ENCODE measurements at places on chromosomes 13 and 19.

DNA sequence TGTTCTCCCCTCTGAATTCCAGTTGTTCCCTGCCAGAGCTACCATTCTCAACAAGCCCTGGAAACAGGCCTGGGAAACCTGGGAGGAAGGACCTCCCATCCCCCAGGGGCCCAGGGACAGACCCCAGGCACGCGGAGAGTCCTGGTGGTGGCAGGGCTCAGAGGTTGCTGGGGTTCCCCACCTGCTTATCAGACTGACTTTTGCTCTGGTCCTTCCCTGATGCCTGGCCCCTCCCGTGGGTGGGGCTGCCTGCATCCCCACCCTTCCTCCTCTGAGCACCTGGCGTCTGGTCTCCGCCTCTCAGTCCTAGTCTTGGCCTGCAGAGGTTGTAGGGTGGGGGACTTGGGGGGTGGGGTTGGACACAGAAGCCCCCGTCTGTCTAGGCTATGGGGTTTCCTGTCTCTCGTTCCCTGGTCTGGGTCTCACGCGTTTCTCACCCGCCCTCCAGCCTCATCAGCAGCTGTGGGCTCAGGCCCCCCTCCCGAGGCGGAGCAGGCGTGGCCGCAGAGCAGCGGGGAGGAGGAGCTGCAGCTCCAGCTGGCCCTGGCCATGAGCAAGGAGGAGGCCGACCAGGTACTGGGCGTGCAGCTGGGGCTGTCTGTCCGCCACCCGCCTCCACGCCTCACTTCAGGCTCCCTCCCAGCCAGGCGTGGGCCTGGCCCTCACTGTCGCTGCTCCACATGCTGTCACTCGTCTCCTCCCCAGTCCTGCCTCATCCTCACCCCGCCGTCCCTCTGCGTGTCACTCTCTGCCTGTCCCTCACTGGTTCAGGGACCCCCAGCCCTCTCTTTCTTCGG lies 13.6 kb downstream of the EPN1 start:
- DNase-seq: no peak

- DNase-seq: no peak
Observed at GRCh38 chr19:51511353-51511752, 9.8 kb upstream of the SIGLEC12 start.

DNA sequence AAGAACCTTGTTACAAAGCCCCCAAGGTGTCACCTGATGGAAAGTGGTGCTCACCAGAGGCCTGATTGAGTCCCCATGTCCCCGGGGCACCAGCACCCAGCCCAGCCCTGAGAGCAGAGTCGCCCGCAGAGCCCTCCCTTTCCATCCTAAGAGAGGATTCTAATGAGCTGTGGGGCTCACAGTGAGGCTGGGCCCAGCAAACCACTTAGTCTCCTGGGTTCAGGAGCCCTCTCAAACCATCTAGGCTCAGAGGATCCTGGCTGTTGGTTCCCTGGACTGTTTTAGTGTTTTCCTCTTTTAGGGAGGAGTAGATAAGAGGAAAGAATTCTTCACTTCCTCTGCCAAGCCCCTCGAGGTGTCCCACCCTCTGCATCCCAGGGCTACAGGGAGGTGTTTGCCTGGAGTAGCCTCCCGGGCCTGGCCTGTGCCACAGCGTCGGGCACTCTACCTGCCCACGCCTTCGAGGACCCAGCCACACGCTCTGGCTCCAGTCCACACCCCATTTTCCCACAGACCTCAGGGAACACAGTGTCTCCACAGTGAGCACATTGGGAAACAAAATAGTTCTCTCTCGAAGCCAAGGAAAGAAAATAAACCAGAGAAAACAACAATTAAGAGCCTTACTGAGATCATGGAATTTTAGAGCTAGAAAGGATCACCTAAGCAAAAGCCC lies 34.4 kb downstream of the DHRS12 start:
- no peak for DNase-seq

DNA sequence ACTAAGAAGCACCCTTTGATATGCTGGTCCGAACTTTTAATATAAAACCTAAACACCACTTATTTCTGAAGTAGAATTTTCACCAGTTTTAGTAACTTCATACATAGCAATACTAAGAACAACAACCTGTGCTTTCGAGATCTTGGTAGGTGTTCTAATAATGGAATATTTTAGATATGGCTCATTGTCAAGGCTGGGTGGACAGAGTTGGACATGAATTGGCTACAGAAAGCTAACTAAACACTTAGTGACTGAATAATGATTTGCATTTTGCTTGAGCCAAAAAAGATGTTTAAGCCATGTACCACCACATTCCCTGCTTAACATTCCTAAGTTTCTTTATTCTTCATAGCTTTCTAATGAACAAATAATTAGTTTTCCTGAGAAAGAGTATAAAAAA lies 344.3 kb upstream of the SGCG start:
- no peak for DNase-seq

DNA sequence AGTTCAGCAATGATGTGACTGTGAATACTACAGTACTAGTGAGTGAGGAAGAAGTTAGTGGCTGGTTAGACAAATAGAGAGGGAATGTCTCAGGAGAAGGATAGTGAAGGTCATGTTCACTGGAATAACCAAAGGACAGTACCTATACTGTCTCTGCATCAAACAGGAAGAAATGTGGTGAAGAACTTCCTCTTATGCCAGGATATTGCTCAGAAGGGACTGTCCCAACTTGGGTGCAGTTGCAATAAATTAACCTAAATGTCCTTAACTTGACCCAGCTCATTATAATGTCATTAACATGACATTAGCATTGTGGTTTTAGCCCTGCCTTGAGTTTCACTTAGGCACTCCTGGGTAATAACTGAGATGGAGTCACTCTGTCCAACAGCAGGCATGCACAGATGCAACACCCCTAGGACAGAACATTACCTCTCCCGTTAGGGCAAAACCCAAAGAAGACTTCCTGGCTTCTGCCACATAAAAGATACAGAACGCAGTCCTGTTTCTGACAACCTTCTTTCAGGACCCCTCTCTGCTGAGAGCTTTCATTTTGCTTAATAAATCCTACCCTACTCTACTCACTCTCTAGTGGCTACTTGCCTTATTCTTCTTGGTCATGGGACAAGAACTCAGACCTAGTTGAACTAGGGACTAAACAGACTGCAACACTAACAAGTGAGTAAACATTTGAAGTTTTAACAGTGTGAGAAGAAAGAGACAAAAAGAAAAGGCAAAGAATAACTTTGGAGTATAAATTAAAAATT lies 1591.6 kb upstream of the MIR17HG start:
- no peak for DNase-seq

DNA sequence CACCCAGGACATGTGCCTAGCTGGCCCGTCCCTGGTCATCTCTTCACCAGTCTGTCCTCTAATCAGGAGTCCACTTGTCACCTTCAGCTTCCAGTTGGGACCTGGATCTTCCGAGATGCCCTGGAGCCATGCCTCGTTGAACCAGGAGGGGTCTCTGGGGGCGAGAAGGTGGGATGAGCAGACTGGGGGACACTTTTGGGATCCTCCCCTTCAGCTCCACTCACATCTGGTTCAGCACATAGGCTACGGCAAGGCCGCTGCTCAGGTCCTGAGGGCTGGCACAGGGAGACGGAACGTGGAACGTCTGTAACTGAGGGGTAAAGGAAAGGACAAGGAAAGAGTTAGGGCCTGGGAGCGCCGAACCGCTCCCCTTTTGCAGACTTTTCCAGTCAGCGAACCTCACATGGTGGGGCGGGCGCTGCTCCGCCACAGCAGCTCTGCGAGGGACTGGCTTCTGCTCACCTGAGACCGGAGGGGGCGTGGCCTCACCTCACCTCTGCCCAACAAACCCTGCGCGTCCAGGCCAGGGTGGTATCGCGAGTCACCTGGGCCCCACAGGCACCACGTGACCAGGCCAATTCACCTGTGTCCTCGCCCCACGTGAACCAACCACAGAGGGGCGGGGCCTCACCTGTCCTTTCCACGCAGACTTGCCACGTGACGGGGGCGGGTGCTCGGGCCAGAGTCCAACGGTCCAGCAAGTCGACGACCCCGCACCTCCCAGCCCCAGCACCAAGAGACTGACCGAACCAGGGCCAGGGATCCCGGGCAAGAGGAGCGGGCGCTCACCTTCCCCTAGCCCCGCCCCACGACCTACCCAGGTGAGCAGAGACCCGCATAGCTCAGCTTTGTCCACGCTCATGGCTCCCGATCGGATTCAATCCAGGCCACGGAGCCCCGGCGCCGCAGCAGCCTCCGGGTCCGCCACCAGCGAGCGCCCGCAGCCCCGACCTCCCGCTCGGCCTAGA lies at the start of gene HOOK2:
Gene HOOK2, minus strand, starts transcription at position 965 of the 968 bp plus-strand sequence. Its CDS starts 103 bp downstream, at position 862.
- DNase-seq: no peak

DNA sequence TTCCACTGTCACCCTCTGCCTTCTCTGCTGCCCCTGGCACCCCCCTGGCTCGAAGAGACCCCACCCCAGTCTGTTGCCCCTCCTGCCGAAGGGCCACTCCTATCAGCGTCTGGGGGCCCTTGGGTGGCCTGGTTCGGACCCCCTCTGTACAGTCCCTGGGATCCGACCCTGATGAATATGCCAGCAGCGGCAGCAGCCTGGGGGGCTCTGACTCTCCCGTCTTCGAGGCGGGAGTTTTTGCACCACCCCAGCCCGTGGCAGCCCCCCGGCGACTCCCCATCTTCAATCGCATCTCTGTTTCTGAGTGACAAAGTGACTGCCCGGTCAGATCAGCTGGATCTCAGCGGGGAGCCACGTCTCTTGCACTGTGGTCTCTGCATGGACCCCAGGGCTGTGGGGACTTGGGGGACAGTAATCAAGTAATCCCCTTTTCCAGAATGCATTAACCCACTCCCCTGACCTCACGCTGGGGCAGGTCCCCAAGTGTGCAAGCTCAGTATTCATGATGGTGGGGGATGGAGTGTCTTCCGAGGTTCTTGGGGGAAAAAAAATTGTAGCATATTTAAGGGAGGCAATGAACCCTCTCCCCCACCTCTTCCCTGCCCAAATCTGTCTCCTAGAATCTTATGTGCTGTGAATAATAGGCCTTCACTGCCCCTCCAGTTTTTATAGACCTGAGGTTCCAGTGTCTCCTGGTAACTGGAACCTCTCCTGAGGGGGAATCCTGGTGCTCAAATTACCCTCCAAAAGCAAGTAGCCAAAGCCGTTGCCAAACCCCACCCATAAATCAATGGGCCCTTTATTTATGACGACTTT lies 2.0 kb downstream of the ZFP36 start:
- DNase-seq: no peak

DNA sequence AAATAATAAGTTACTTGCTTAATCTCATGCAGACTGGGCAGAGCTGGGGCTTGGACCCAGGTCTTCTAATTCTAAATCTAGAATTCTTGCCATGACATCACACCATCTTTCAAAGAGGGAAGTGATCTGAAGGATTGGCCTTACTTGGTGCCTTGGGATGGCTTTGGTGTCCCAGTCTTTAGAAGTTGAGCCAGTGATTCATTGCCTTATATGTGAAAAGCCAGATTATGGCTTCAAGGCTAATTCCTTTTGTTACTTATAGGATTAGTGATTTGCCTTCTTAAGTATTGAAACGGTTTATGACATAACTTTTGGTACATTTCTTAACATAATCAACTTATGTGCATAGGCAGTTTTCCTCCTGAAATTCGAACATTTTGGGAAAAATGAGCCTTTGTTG lies 14.9 kb downstream of the COG3 start:
- DNase-seq: no peak

DNA sequence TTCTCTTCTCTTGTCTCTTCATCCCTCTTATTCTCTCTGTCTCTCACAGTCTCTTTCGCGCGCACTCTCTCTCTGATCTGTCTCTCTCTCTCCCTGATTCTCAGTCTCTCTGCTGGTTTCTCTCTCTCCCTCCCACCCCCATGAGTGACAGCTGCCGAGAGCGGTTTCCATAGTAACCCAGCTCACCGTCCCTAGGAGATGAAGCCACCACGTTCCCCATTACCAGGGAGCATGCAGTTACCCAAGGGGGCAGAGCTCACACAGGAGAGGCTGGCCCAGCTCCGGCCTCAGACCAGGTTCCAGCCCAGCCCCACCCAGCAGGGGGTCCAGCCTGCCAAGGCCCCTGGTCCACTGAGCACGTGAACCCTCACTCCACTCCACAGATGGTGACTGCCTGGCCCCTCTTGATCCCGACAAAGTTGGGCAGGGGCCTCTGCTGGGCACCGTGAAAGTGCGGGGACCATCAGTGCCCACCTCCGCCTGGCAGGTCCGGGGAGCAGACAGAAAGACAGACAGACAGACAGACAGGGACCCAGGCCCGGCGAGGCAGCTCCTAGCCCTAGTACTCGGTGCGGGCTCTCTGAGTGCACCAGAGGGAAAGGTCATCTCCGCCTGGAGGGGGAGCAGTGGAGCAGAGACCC lies 50.6 kb downstream of the CELF5 start:
- no peak for DNase-seq

GRCh38 chr13:49587311-49587847 lies 2.0 kb upstream of the RCBTB1 start:
- no peak for DNase-seq

DNA sequence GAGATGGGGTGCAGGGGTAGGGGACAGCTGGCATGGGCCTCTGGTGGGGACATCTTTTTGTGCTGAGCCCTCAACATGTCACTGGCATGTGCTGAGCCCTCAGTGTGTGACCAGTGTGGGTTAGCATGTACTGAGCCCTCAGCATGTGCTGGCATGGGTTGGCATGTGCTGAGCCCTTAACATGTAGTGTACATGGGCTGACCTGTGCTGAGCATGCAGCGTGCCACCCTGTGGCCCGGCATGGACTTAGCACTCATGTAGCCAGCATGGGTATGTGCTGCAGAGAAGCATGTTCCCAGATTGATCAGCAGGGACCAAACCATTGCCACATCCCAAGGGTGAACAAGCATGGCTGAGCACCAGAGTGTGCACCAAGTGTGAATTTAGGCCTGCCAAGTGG lies 11.5 kb downstream of the HIPK4 start:
- no peak for DNase-seq

GRCh38 chr13:42354241-42355091 lies 82.5 kb downstream of the AKAP11 start:
- peak; percentile 65 for DNase-seq

- no peak for DNase-seq
Observed at GRCh38 chr19:49362048-49362928, at the start of gene TEAD2. Gene TEAD2 (minus strand): TSS chr19:49362416. CDS start chr19:49360075, 2,341 bp downstream.

- DNase-seq: no peak
Observed at GRCh38 chr19:49976496-49976895, 15.5 kb upstream of the SIGLEC11 start.

DNA sequence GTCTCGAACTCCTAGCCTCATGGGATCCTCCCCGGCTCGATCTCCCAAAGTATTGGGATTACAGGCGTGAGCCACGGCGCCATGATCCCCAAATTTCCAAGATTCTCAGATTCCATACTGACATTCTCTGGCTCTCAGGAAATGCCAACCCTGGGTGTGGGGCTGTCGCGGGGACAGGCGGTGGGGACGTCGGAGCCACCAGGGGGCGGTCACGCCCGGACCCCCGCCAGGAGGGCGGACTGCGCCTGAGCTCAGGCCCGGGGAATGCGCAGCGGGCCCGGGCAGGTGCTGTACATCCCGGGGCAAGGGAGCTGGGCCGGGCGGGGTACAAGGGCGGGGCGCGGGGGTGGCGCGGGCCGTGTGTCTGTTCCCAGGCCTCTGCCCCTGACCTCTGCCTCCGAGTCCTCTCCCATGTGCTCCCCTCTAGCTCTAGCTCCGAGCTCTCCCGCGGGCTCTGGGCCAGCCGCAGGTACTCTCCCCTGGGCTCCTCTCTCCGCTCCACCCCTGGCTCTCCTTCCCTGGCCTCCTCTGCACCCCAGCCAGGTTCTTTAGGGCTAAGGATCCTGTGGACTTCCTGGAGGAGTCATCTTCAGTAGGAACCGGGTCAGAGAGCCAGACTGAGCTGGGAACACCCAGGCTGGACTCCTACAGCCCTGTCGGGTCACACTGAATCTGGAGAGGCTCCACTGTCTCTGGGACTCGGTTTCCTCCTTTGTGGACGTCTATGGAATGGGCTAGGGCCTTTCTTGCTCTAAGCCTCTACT lies 2.4 kb downstream of the PPP1R13L start:
- DNase-seq: no peak

GRCh38 chr19:13817615-13818371 lies 22.6 kb downstream of the ZSWIM4 start:
- no peak for DNase-seq

- no peak for DNase-seq
Observed at GRCh38 chr19:33054623-33055022, 10.1 kb downstream of the RHPN2 start.
